ENCODE measurements at places on chromosomes 6 and 20. TPM values are rescaled to one million over a fixed set of nuclear protein-coding genes. Genes with fewer than 3 reads are reported as not detected.

The TMEM200A gene
- total RNA-seq = not detected

The CGA gene
- not detected for total RNA-seq

The PDE7B gene
- total RNA-seq = not detected

The CD40 gene
- 71.6 TPM for total RNA-seq

The RPS21 gene
- total RNA-seq = 2,571 TPM

The TREML2 gene
- total RNA-seq = 15.1 TPM

The NRN1 gene
- total RNA-seq = 24.8 TPM

The OLIG3 gene
- not detected for total RNA-seq

The SCUBE3 gene
- total RNA-seq = not detected

The NANP gene
- 3.2 TPM for total RNA-seq

The NNAT gene
- not detected for total RNA-seq

The CLVS2 gene
- total RNA-seq = not detected

The DLK2 gene
- total RNA-seq = not detected

The WFDC2 gene
- 0.46 TPM for total RNA-seq

The DOK5 gene
- not detected for total RNA-seq

The KIFC1 gene
- total RNA-seq = 176 TPM

The GRM1 gene
- not detected for total RNA-seq
